Hippocampal formation (tissue), 2 donors: ENCODE measurements at places on chromosomes 5 and 9.

- no peak for DNase-seq
Observed at GRCh38 chr5:93911609-93912008, 170.2 kb upstream of the POU5F2 start.

DNA sequence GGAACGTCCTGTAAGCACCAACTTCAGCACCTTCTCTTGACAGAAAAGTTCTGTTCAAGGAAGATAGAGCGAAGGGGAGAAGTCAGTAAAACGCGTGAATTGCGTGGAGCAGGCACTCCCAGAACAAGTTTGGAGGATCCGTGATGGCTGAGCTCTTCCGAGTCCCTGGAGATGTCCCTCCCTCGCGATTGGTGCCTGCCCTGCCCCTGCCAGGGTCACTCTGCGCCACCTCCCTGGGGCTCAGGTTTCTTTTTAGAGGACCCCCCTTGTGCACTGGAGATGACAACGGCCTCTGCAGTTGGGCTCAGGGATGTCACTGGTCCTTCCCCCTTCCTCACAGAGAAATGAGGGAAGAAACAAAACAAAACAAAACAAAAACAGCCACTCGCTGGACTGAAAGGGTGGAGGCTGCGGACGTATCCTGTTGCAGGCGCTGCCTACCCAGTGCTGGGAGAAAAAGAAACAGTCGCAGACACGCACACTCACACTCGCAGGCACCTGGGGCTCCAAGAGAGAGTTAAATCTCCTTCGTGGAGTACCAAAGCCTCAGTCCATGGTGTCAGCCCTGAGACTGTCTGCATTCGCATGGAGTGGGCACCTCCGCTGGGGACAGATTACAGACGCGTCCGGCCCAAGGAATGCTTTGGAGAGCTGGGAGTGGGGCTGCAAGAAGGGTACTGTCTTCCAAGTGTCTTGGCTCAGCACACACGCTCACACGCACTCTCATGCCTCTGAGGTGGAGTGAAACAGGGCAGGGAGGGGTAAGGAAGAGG, 512.7 kb downstream of the SLCO4C1 start:
- DNase-seq = no peak

GRCh38 chr9:113705306-113705927, 170.7 kb upstream of the ZNF618 start:
- no peak for DNase-seq

GRCh38 chr9:74496819-74497747, at the start of gene RORB:
RORB (plus strand) TSS chr9:74497335; CDS start chr9:74497977, 642 bp downstream.
- peak; percentile 88 for DNase-seq

- no peak for DNase-seq
Observed at GRCh38 chr5:119289438-119290044, 66.3 kb upstream of the TNFAIP8 start.

GRCh38 chr5:144267961-144268513, 97.4 kb downstream of the KCTD16 start:
- no peak for DNase-seq

- DNase-seq = no peak
Observed at GRCh38 chr5:93336330-93337110, 244.5 kb downstream of the NR2F1-AS1 start.

DNA sequence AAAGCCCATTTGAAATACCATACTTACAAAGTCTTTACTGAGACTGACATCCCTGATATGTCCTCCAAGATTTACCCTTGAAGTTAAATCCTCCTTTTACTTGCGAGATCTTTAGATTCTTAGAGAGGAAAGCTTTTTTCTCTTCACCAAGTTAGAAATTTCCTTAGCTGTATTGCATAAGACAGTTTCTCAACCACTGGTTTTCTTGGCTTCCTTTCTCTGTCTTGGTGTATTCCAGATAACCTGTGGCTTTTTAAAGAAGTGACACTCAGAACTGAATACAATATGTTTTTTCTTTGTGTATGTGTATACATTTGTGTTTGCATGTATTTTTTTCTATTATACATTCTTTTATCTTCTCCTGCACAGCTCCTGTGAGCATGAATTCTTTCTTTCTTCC, 65.0 kb downstream of the SNCAIP start:
- DNase-seq = no peak

GRCh38 chr9:15505921-15506320, 4.8 kb downstream of the PSIP1 start:
- DNase-seq = no peak

GRCh38 chr9:79060766-79061165, 511.0 kb upstream of the TLE4 start:
- no peak for DNase-seq

- no peak for DNase-seq
Observed at GRCh38 chr9:120708526-120709224, 5.6 kb downstream of the MEGF9 start.

GRCh38 chr5:174903172-174903732, 178.9 kb downstream of the MSX2 start:
- DNase-seq = no peak

DNA sequence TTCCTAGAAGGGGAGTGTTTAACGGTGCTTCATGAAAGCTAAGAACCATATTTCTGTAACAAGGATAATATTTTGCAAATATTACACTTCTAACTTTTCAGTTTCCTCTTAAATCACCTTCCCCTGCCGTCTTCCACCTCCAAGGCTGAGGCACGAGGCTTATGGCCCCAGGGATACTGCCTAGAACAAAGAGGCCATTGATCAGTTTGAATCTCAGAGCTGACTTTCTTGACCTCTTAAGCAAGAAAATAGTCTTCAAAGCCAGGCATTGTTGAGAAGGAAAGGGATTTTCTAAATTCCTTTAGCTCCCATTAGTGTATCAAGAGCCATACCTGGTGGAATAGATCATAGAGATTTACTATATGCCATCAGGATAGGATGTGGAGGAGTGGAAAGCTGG, 566.2 kb downstream of the BNC2 start:
- DNase-seq = no peak

DNA sequence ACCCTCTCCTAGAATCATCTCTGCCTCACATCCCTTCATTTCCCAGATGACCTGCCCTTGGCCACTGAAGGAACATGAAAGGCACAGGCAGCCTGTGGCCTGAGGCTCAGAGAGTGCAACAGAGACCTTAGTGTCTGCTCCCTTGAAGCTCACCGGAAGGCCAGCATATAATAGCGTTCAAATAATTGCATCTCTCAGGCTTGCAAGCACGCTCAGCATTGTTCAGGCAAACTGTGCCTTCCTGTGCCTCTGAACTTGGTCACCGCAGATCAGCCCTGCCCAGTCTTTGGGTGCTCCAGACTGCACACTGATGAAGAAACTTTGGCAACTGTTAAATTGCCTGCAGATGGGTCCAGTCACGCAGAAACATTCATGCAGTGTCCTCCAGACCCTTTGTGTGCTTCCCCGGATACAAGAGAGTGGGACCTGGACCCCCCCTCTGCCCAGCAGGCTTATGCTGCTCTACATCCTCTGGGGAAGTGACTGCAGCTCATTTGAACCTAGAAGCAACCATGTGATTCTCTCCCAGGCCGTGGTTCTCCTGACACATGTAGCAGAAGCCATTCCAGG, 216.0 kb upstream of the ANKRD55 start:
- DNase-seq = no peak

- DNase-seq = no peak
Observed at GRCh38 chr5:75279321-75279720, 42.6 kb upstream of the ANKRD31 start.

DNA sequence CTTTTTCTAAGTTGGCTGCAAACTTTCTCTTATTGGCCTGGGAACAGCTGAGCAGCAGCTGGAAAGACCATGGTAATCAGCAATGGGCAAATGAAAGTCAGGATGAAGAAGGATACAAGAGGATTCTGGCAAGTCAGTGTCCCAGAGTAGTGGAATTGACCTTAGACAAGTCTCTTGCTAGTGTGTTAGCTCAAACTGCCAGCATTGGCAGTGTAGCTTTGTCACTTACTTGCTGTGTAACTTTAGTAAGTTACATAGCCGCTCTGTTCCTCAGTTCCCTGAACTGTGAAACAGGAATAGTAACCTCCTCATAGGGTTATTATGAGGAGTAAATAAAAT, 3.6 kb downstream of the ALDH1A1 start:
- no peak for DNase-seq

- DNase-seq = no peak
Observed at GRCh38 chr5:1442222-1443145, 2.8 kb downstream of the SLC6A3 start.

- no peak for DNase-seq
Observed at GRCh38 chr5:173932695-173933139, 44.6 kb downstream of the CPEB4 start.

GRCh38 chr9:93301911-93302541, 118.1 kb downstream of the WNK2 start:
- no peak for DNase-seq

DNA sequence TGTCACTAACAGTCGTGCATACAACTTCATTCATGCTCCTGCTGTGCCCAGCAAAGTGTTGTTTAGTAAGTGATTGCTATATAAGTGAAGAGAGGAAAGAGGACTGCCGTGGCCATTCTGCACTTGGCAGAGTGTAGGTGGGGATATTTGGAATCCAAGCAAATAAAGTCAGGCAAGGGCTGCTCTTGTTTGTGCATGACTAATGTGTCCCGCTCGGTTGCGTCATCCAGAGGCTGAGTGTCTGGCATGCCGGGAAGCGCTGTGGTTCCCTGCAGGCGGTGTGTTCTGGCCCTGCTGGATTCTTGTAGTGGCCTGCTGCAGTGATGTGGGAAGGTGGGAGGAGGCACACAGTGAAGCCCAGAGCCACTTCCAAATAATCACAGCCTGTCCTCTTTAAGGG, 136.9 kb upstream of the ANKH start:
- no peak for DNase-seq

DNA sequence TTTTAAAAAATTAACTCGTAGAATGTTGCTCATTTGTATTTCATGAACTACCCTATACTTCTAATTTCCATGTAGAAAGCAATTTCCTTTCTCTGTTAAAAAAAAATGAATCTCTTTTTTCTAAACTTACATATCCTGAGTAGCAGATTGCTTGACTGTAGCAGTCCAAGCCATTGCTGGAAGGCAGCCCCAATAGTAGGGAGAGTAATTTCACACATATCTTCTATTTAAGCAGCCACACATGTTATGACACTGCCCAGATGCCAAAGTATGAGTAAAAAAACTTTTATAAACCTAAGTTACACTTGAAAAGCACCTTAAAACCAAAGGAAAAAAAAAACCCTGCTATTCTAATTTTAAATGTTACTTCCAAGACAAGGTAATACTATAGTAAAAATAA, 69.6 kb downstream of the FBXL17 start:
- peak; percentile 28 for DNase-seq

- DNase-seq = no peak
Observed at GRCh38 chr5:170266570-170267381, 30.8 kb downstream of the LCP2 start.
